NCI-H748 treated with DMSO at 0.1 percent for 48 hours (cell line): ENCODE measurements at places on chromosomes 2 and 18.

- no peak for DNase-seq
Measured at GRCh38 chr18:47412924-47413323, 161.5 kb upstream of the SKOR2 start.

DNA sequence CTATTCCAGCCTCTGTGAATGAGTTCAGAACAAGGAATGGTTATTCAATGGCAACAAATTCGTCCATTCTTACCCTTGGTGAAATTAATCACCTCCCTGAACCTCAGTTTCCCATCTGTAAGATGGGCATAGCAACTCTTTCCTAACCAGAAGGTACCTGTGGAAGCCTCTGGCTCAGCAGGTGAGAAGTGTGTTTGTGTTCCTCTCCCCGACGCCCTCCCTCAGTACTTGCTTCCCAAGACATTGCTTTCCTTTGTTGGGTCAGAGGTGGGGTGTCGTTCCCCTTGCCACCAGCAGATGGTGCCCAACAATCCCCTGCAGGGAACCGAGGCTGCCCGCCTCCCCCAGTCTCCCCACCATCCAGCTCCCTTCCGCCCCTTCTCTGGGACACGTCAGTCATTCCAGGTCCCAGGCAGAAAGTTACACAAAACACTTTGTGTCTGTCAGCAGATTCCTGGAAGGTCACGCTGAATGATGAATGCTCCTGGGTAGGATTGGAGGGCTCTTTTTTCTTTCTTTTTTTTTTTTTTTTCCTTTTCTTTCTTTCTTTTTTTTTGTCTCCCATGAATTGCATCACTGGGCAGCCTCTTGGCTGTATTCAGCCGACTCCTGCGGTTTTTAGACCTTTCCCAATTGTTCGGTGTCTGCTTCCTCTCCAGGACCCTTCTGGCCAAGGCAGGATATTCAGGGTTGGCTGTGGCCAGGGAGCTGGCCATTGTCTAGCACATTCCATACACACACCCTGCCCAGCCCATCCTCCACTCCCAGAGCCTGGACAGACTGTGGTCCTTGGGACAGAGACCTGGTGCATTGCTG is 117.3 kb downstream of the LPIN1 start:
- DNase-seq = peak; percentile 31

- DNase-seq = no peak
Measured at GRCh38 chr2:2788076-2788475, 457.0 kb upstream of the MYT1L start.

GRCh38 chr2:113376913-113377445 is 60.5 kb upstream of the ZNG1B start:
- DNase-seq = no peak

DNA sequence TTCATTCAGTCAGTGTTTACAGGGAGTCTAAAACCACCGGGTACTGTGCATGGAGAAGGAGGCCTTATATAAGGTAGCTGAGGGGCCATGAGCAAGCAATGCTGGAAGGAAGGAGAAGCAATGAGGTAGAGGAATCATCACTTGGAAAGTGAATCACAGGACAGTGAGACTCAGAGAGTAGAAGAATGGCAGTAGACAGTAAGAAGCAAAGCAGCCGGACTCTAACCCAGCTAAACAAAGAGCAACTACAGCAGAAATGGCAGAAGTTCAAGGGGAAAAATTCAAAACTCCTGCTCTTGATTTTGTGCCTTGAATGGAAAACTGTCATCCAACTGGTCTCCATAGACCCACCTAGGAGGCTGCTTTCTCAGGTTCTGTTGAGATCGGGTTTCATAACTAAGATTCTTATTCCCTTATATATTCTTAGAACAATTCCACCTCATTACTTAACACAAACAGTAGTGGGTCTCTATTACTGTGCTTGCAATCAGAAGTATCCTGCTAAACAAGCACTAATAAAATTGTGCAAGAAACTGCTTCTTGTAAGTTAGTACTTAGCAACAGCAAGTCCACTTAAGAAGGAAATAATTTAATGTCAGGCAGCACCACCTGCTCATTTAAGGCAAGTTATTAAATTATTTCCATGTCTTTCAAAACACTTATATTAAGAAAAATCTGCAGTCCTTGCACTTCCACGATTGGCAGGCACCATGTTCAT is 68.0 kb downstream of the RBMS1 start:
- no peak for DNase-seq
